ENCODE measurements at places on chromosomes 3 and 15.
A peak's percentile ranks its signal among the peaks of the same experiment; 100 is the strongest.

- DNase-seq, result peak; percentile 48
Measured at GRCh38 chr3:97979610-97980009, 7.4 kb upstream of the RIOX2 start.

DNA sequence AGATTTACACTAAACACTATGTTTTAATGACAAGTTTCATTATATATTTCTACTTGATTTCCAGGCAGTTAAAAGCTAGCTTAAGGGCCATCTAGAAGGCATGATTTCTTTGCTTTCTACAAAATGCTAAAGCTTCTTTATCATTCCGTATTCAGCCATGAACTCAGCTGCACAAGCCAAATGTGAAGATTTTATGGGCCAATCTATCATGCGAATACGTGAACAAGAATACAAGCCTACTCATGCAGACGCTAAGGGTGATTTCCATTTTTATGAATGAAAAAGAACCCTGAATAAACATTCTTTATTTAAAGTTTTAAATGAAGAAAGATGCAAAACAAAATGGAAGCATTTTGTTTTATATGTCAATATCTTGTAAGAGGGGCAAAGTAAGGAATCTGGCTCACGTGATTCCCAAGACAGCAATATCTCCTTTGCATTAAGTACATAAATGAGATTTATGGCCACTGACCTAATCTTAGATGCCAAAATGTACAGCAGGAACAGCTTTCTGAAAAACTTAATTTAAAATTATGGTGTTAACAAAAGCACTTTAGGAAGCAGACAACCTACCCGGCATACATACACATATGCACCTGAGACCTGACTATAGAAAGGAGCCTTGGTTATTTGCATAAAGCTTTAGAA is 215.8 kb downstream of the DPH6 start:
- DNase-seq, result peak; percentile 73

DNA sequence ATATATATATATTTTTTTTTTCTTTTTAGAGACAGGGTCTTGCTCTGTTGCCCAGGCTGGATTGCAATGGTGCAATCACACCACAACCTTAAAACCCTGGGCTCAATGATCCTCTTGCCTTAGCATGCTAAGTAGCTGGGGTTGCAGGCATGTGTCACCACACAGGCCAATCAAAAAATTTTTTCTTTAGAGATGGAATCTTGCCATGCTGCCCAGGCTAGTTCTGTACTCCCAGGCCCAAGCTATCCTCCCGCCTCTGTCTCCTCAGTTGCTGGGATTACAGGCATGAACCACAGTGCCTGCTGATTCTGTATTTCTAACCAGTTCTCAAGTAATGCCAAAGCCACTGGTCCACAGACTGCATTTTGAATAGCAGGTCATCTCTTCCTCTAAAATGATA is 291.3 kb upstream of the ZPLD1 start:
- no peak for DNase-seq

- DNase-seq, result no peak
Measured at GRCh38 chr3:99751649-99752048, 66.0 kb upstream of the CMSS1 start.

GRCh38 chr15:33476908-33477307 is 166.1 kb downstream of the RYR3 start:
- no peak for DNase-seq

- no peak for DNase-seq
Measured at GRCh38 chr3:73490453-73491286, 134.1 kb downstream of the PDZRN3 start.

GRCh38 chr3:127265581-127265981 is 22.3 kb downstream of the PRR20G start:
- DNase-seq, result no peak

GRCh38 chr3:174769171-174769570 is 90.0 kb upstream of the NAALADL2 start:
- no peak for DNase-seq

DNA sequence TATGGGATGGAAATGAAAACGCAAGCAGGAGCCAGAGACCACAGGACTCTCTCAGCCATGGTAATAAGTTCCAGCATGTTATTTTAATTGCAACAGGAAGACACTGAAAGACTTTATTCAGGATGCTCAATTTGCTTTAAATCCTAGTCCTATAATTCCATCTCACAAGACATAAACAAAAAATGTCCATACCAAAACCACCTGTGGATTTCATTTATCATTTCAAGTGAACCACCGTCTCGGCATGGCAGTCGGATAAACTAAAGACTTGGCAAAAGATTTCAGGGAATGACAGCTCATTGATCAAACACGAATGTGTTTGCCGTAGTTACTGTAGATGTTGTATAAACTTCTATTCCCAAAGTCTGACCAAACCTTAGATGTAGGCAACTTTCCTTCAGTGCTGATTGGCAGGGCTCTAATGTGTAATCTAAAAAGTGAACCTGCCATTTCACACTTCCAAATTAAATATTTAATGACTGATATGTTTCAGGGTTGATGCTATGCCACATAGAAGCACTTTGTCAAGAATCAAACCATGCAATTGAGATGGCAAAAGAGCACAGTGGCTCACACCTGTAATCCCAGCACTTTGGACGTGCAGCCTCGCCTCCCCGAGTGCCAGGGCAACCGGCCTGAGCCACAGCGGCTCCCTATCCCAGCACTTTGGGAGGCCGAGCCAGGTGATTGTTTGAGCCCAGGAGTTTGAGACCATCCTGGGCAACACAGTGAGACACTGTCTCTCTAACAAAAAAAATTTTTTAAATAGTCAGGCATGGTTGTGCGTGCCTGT is 331.7 kb downstream of the MAGI1 start:
- DNase-seq, result no peak

DNA sequence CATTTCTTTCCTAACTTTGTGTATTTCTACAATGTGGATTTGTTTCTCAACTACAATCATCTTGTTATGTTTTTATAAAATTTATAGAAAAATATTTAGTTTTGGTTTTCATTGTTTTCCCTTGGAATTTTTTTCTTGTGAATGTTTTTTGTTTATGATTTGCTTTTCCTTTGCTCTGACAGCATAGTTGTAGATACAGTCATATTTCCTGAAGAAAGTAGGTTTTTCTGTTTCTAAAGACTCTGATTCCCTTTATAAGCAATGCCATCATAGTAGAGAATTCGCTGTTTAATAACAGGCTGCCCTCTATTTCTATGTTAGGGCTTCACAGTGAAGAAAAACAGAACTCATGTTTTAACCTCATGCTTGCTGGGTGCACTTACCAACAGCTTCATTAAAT is 482.3 kb downstream of the ZBBX start:
- no peak for DNase-seq

GRCh38 chr3:117756563-117756962 is 1047.0 kb downstream of the TUSC7 start:
- DNase-seq, result peak; percentile 95

DNA sequence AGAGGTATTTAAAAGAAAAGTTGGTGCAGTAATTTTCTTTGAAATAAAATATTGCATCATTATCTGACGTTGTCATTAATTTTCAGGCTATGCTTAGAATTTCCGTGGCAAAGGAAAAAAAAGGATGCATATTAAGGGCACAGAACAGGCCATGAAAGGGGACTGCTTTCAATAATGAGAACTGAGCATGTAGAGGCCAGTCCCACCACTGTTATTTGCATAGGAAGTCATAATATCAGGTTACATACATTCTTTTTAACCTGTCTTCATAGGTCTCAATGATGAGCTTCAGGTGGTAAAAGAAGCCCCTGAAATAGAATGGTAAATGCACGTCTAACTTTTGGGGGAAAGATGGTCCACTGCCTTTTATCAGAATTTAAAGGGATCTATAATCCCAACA is 272.1 kb upstream of the ALCAM start:
- DNase-seq, result no peak

GRCh38 chr3:70952033-70952747 is 631.3 kb downstream of the FOXP1 start:
- DNase-seq, result no peak

DNA sequence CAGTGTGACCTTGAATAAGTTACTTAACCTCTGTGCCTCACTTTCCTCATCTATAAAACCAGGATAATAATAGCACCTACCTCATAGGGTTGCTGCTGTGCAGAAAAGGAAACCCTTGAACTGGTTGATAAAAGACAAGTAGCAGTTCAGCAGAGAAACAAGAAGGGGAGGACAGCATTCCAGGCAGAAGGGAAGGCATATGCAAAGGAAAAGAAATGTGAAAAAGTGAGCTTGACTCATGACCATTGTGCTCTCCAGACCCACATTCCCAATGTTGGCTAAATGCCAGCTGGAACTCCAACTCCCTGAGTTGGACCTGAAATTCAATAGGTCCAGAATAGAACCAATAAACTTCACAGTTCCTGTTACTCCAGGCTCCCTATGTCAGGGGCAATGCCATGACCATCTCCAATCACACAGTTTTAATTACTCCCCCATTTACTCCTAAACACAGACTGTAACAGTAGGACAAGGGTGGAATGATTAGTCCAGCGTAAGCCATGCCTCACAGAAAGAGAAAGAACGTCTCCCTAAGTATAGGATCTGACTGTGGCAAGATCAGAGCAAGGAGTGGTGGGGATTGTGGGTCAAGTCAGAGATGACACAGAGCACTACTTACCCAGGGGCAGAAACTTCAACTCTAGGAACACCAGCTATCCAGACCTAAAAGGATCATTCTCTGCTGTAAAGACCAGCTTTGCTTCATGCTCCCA is 26.9 kb downstream of the PRKAR2A start:
- DNase-seq, result no peak

DNA sequence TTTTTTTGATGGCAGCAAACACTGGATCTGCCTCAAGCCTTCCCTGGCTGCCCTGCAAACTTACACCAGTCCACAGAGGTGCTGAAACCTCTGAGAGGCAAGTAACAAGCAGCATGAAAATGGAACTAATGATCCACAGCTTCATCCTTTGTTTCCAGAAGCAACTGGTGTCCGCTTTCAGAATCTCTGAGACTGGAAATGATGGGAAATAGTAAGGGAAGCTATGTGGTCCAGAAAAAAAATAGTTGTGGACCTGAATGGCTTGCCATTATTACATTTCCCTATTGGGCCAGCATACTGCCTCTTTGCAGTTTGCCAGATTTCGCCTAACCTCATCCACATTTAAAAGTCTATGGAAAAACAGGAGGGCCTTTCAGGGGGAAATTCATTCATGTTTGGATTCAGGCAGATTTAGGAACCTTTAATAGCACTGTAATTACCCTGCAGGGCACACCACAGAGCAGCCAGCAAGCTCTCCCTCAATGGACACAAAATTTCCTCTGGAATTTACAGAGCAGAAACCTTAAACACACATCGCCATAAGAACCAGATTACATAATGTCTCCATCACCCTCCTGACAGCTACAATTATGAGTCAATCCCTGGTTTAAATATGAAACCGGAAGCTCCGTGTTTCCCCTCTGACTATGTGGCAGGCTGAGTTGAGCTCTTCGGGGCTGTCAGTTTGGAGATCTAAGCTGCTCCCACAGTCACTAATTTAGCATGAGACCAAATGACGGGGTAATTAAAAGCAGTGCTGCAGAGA is 134.4 kb downstream of the TMCO5A start:
- DNase-seq, result peak; percentile 59

GRCh38 chr15:57296473-57297162 is 79.7 kb upstream of the CGNL1 start:
- no peak for DNase-seq

DNA sequence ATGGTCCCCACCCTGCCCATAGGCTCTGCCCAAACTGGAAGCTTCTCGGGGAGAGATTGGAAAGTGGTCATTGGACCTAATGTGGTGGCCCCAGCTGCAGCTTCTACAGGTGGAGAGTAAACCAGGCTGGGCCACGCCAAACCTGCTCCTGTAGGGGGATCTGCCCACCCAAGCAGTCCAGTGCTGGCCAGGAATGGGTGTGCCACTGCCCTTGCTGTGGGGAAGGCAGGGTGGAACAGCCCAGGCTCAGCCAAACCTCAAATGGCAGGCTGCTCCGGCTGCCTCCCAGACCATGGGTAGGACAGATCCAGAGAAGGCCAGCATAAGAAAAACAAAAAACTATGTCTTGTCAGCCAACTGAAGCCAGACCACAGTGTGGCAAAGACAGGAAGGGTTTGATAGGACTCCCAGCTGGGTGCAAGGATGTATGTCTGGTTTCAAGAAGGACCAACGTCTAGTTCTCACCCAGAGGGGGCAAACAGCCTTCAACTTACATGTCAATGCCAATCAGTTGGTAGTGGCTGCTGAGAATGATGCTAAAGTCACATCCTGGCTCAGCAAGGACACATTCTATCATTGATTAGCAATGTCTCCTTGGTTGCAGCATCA is 267.3 kb downstream of the UACA start:
- DNase-seq, result no peak

- no peak for DNase-seq
Measured at GRCh38 chr15:80211976-80212375, 40.0 kb downstream of the CTXND1 start.

DNA sequence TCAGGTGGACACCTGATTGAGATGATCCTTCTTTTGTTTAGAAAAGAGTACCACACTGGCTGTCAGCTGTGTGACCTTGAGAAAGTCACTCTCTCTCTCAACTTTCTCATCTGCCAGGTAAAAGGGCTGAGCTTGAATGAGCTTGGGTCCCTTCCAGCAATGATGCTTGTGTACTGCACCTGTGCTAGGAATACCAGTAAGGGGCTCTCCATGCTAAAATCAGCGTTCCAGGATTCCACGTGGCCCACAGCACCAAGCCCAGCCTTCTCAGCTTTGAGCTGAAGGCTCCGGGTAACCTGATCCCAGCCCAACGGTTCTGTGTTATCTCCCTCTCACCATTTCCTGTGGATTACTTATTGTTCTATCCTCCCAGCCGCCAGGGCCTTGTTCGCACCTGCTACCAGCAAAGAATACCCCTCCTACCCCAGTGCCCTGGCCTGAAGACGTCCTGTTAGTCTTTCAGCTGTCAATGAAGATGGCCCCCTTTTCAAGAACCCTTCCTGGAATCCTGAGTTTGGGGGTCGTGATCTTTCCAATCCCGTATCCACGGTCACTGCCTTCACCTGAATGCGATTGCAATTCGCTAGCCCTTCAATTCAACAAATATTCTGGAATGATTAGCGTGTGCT is 54.2 kb upstream of the CGNL1 start:
- no peak for DNase-seq

DNA sequence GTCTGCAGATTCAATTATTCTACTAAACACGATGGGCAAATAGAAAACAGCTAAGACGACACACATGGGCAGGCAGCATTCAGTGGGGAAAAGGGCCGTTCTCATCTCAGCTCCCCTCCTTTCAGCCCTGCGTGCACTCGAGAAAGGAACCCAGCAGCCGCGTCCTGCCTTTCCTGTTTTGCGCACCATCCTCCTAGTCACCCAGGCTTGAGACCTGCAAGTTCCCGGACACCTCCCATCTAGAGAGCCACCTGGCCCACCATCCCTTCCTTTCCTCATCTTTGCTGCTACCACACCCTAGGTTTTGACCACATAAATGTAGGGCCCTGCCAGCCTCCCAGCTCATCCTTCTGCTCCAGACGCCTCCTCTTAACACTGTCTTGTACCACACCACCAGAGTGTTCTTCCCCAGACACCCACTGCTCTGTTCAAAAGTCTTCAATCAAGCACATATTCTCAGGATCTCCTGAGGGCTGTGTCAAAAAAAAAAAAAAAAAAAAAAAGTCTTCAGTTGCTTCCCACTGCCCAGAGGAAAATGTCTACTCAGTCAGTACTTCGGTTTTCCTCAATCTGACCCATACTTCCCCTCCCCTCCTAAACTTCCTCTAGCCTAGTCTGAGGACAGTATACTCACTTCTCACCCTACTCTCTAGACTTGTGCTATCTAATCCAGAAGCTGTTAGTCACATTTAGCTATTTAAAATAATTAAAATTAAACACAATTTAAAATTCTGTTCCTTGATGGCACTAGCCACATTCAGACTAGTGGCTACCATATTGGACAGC is 182.0 kb downstream of the STT3B start:
- no peak for DNase-seq
